Stimulated activated naive CD4-positive, alpha-beta T cell (primary cell): ENCODE measurements at places on chromosomes 5 and 9.

DNA sequence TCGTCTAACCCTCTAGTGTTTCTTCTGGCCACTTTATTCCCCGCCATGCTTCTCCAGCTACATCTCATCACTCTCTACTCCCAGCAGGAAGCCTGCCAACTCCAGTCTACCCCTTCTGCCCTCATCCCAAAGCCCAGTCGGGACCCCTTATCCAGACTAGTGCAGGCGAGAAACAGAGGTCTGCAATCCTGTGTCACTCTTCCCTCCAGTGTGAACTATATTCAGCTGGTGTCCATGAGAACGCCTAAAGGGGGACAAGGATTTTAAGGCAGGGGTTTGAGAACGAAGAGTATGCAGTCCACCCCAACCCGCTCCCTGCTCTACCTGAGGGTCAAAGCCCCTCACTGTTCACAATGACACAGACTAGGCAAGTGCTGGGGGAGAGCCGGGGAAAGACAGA is 41.7 kb upstream of the GABRP start:
- no peak for DNase-seq

DNA sequence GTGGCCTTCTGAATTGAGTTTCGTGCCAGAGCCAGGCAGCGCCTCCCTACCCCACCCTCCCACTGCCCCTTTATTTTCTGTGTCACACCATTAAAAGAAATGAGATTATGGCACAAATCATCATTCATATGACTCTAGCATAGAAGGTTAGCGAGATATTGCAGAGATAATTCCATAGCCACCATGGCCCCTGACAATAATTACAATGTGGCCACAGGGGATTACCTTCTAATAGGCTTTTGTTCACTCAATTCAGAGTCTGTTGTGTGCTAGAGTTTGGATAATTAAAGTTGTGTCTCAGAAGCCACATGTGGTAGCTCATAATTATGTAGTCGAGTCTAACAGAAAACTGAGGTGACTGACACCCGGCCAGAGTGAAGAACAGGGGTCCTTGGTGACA is 428.1 kb downstream of the ARHGEF28 start:
- no peak for DNase-seq

DNA sequence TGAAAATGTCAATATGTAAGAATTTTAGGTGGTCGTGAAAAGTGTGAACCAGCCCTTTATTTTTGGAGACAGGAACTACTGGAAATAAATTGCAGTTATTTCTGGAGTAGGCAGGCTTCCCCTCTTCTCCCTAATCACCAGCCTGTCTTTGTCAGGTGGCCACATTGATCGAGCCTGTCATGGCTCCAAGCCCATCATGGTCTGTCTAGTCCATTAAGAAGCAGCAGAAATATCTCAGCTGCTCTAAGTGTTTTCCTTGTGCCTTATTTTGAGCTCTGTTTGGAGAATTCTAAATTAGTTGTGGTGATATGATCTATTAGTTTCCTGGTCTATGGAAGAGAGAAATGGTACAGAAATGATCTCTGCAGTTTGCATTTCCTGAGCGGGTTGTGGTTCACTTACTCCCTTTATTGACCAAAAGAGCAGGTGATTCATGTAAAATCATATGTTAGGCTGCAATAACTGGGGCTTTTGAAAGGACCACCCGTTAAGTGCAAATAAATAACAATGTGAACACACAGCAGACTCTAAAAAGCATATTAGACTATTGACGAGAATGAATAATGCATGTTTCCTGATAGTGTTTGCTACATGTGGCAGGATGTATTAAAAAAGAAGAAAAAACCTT is 42.3 kb downstream of the BASP1 start:
- DNase-seq = no peak

- no peak for DNase-seq
Measured at GRCh38 chr9:87954230-87954629, 20.1 kb downstream of the CDK20 start.

DNA sequence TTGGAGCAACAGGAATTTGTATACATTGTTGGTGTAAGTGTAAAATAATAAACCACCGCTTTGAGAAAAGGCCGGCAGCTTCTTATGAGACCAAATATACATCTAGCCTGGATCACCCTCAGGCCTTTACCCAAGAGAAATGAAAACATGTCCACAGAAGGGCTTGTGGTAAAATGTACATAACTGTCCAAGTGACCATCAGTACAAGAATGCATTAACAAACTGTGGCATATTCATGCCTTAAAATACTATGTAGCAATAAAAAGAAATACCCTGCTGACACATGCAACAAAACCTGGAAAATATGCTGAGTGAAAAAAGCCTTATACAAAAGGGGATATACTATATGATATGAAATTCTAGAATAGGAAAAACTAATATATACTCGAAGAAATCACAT is 311.9 kb upstream of the TRPC7 start:
- DNase-seq = no peak

DNA sequence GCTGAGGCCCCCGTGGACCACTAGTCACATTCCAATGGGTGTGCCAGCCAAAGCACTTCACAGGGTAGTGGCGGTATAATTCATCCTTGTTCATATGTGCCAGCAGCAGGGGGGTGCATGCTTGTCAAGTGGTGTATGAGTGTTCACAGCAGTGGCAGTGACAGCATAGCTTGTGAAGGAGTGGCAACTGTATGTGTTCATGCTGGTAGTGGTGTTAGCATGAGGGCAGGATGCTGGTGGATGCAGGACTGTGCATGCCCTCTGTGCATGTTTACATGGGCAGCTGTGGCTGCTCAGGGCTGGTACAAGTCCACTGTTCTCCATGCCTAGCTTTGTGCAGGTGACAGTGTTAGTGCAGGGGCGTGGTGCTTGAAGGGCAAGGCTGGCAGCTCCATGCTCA is 253.4 kb upstream of the DMAC1 start:
- no peak for DNase-seq

GRCh38 chr9:79801459-79801858 is 229.7 kb downstream of the TLE4 start:
- DNase-seq = no peak

DNA sequence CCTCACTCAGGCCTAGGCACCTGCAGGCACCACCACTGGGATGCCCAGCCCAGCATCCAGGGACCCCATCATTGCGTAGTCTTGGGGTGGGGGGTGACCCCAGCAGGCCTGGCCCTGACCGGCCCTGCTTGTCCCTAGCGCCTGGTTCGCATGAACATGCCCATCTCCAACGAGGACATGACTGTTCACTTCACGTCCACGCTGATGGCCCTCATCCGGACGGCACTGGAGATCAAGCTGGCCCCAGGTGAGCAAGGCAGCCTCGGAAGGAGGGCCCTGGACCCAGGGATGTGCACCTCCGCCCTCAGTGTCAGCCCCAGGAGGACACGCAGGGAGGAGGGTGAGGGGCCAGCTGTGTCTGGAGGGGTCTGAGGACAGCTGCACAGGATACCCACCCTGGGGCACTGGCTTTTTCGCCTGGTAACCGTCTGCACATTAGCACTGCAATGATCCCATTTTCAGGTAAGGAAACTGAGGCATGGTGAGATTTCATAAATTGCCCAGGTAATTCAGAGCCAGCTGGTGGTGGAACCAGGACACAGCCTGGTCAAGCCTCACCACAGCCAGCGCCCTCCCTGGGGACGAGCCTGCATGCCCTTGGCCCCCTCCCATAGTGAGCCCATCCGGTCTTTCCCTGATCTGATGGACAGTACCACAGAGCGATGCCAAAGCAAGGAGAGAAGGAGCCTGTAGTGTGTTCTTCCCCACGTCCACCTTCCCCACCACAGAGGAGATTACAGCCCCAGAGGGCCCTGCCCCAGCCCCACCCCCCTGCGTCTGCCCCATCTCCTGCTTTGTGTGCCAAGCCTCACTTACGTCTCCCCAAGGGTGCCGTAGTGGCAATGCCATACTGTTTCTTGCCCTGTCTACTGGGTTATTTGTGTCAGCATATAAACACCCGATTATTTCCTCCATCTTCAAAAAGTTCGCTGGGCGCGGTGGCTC is 228.3 kb downstream of the CACNA1B start:
- DNase-seq = no peak

DNA sequence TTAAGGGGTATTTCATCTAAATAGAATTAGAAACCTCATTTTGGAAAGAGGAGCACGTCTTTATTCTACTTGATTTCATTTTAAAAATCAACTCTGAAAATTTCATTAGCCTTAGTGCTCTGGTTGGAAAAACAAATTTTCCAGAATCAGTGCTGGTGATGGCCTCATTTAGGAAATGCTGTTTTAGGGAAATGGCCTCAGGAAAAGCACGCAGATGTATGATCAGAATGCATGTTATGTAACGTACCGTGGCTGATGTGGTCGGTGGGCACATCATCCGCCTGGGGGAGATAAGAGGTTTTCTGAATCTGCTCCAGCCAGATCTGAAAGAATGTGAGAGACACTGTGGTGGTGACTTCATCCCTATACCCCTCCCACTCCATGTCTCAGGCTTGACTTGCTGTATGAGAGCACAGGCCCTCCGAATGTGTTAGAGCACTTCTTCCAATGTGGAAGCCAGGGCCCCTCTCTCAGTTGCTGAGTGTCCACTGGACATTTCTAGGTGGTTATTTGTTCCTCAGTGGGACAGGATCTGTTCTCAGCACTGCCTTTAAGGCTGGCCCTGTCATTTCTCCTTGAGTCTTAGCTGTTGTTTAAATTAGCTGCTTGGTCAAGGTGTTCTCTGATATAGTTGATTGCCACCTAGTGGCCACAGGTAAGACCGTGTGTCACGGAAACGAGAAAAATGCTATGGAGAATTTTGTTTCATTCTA is 96.5 kb downstream of the ARHGAP26 start:
- DNase-seq = no peak

DNA sequence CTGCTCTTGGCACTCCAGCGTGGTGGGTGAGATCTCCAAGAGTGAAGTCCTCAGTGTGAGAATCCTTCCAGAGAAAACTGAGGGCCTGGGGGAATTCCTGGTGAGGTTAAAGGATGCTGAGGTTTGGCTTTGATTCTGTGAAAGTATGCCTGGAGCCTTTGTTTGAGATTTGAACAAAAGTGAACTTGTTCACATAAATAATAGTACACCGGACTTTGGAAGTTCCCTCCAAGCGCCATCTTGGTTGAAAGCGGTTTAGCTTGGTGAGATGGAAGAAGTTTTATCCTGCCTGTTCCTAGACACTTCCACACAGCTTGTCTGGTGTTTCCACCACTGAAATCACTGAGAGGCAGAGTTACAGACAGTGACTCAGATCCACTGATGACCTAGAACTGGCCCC is 286.4 kb downstream of the NTRK2 start:
- no peak for DNase-seq

GRCh38 chr9:132182314-132183091 is 20.6 kb downstream of the NTNG2 start:
- DNase-seq = no peak

DNA sequence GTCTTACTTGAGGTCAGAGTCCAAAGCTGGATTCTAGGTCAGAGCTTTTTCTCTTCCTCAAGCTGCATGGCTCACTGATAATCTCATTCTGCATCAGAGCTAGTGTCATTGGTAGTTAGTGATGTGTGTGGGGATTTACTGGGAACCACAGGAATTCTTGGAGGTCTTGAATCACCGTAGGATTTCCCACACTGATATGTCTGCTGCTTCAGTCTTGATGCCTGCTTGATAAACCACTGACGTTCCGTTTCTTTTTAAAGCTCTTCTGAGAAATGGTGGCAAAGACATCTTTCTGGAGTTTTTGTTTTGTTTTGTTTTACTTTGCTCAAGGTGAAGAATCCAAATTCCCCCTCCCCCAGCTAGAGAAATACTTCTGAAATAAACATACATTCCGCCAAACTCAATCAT is 1.2 kb upstream of the GARIN3 start:
- no peak for DNase-seq

- no peak for DNase-seq
Measured at GRCh38 chr5:108418197-108418596, 36.3 kb upstream of the FBXL17 start.

DNA sequence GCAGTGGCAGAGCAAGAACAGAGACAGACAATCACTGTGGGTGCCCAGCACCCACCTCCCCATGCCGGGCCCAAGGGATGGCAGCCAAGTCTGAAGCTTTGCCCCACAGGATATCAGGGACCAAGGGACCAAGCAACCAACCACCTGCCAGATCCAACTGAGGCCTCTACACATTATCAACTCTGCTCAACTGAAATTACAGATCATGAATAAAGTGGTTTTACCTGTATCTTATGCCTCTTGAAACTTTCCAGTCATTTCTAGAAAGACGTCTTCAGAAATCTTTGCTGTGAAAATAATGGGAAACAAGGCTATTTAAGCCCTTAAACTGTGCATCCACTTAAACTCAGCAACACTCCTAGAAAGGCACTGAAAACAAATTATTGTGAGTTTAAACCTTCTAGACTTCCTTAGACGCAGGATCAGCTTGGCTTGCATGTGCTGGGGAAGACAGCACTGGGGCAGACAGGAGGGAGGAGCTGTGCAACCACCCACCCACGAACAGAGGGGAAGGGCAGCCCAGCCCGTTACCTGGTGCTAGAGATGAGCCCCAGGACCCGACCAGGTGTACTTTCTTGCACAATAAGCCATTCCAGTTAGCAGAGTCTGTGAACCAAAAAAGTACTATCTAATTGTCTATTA is 80.0 kb downstream of the SEMA4D start:
- no peak for DNase-seq

DNA sequence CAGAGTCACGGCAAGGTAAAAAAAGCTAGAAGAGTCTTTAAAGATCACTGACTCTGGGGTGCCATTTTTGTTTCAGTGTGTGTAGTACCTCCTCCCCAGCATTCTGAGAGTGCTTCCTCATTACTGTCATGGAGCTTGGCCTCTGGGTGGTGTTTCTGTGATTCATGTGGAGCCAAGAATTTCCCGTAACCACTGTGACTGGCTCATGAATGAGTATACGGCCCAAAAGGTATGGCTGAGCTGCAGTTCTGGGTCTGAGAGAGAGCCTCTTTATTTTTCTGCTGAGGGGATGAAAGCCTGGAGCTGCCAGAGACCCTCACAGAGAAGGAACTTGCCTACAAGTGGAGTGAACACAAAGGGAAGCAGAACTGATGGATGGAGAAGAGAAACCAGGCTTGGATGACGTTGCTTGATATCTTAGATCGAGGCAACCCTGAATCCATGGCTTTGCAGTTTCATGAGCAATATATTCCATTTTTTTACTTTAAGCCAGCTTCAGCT is 85.6 kb downstream of the PTTG1 start:
- DNase-seq = no peak
